ENCODE measurements at places on chromosomes 13 and 19.

DNA sequence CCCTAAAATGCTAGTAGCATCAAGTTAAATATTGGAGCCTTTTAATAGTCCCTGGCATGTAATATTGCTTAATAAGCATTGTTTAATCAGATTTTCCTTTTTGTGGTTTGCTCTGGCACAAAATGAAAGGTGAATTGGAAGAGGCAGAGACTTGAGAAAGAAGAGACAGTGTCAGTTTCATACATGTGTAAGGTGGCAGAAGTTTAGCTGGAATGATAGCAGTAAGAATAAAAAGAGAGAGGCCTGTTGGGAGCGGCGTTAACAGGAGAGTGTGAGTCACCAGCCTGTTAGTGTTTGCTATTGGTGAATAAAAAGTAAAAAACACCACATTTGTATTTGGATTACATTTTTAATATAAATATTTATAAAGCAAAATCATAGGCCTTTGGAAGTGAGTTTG, 145.3 kb downstream of the PDS5B start:
- peak; percentile 14 for DNase-seq

GRCh38 chr13:80430561-80430960, 89.6 kb upstream of the SPRY2 start:
- DNase-seq, result no peak

- no peak for DNase-seq
Measured at GRCh38 chr19:28823338-28823961, 389.5 kb downstream of the UQCRFS1 start.

DNA sequence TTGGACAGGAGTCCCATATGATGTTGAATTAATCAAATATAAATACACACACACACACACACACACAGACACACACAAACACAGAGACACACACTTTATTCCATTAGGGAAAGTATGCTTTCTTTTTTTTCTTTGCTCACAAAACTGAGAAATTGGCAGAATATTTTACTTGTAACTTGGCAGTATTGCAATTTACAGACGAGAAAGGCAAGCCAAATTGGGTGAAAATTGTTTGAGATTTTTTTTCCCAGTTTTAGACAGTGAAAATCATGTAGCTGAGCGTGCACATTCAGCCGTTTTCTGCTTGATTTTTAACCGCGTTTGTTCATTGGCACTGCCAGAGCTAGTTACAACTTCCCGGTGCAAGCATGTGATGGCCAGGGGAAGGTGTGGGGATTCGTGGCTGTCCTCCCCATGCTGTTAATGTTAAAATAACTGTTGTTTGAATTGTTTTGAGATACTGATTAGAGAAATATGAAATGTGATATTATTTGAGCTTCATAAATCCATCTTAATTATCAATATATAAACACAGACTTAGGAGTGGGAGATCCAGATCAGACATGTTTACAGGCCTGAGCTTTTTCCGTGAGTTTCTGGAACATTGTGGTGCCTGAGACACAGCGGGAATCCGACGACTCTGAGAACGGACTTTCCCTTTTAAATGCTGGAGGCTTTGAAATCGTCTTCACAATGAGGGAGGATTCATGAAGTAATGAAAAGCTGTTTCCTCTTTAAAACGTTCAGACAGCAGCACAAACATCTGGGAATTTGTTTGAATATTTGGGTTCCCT, 125.5 kb downstream of the KCNRG start:
- DNase-seq, result no peak

DNA sequence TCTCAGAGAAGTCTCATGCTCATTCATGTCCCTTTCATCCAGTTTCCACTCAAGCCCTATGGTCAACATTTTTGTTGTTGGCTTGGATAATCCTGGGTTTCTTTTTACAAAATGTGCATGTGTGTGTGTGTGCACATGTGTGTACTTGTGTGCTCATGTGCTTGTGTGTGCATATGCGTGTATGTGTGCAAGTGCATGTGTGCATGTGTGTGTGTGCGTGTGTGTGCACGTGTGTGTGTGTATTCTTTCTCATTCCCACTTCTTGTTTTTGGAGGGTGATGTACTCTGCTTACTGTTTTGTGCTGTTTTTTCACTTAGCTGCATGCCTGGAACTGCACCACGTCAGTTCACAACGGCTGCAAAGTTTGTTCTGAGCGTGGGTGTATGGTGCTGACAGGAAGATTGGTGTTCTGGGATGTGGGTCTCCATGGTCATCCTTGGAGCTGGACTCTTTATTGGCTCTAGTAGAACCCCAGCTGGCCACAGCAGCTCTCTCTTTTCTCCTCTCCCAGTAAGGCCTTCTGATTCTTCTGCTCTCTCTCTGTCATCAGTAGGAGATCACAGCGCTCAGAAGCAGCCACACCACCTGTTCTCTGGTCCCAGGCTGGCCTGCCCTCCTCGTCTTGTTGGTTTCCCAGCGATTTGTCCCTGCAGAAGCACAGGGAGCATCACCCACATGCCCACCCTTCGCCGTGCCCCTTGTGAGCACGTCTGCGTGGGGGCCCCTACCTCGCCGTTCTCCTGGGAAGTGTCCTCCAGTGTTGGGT, 60.8 kb downstream of the SOX1 start:
- DNase-seq, result no peak
